Stimulated activated CD8-positive, alpha-beta memory T cell treated with anti-CD3 and anti-CD28 coated beads, Interleukin-2, amount 100 ng/mL, for 1 hour (primary cell): ENCODE measurements at places on chromosomes 4 and X.

DNA sequence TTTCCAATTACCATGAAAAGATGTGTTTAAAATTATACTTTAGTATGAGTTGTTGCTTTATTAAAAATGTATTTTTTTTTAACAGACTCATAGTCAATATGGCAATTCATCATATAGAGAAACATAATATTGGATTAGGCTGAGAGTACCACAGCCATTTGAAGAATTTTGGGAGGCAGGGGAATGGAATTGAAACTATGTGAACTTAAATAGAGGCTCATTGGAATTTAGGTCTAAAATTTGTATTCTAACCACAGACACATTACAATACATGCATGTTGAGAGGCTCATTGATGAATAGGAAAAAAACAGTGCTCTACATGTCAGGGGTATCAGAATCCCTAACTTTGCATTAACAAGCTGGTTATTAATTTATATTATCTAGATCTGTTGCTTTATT lies 269.6 kb downstream of the DKK2 start:
- DNase-seq: no peak

DNA sequence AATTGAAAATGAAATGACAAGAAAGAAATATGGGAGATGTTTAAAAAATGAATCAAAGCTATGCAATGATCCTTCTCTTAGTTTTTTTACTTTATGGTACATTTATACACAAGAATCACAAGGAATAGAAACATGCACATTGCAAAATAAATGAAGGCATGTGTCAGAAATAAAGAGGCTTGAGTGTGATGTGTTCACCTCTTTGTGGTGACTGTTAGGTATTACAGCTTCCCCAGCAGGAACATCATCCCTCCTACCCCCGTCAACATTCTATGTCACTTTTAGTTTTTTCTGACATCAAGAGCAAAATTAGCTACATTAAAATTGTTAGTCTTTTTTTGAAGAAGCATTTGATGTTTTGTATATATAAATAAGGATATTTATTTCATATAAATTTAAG lies 214.8 kb downstream of the SLC4A4 start:
- no peak for DNase-seq

GRCh38 chr4:137253949-137254348 lies 278.3 kb downstream of the PCDH18 start:
- no peak for DNase-seq

DNA sequence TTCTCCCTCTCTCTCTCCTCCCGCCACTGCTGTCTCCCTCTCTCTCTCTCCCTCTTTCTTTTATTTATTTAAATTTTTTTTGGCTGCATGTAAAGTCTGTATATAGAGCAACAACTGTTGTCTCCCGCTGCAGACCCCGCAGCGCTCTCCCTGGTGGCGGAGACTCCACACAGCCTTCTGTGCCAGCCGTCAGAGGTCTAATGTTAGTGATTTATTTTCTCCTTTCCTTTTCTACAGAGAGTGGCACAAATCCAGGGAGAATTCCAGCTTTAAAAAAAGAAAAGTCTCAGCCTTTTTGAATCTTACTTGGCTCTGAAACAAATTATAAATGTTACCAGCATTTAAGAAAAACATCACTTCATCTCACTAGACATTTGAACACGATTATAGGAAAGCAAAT lies 106.2 kb downstream of the FAM9B start:
- no peak for DNase-seq

DNA sequence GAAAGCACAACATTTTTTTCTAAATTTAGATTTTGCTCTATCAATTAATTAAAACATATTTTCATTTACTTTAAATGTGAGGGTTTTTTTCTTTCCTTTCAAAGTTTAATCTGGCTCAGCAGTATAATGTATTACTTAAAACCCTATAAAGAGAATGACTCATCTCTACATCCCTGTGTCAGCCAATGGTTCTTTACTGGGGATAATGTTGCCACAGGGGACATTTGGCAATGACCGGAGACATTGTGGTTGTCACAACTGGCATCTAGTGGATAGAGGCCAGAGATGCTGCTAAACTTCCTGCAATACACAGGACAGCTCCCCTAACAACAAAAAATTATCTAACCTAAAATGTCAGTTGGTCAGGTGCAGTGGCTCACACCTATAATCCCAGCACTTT lies 53.8 kb downstream of the SYNPO2 start:
- no peak for DNase-seq

DNA sequence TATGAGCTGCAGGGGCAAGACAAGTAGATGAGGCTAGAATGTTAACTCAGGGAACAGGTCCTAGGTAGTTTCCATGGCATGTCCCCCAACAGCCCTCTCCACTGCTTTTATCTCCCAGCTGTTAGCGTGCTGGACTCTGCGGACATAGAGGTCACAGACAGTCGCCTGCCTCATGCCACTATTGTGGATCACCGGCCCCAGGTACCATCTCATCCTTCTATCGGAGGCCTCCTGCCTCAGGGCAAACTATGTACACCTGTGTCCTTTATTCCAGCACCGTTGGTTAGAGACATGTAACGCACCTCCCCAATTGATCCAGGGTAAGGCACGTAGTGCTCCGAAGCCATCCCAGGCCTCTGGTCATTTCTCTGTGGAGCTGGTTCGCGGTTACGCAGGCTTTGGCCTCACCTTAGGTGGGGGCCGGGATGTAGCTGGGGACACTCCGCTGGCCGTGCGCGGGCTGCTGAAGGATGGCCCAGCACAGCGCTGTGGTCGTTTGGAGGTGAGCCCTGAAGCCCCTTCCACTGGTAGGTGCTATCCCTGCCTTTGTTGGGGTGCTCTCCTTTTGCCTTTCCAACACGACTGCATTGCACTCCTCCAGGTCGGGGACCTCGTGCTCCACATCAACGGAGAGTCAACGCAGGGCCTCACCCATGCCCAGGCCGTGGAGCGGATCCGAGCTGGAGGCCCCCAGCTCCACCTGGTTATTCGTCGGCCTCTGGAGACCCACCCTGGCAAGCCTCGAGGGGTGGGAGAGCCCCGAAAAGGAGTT lies 2.2 kb downstream of the MAGIX start:
- DNase-seq: no peak

- DNase-seq: no peak
Measured at GRCh38 chr4:110629214-110629754, 6.4 kb upstream of the PITX2 start.

GRCh38 chr4:106830879-106831278 lies 205.2 kb downstream of the DKK2 start:
- DNase-seq: no peak
